ENCODE measurements at places on chromosomes 13 and 19.

DNA sequence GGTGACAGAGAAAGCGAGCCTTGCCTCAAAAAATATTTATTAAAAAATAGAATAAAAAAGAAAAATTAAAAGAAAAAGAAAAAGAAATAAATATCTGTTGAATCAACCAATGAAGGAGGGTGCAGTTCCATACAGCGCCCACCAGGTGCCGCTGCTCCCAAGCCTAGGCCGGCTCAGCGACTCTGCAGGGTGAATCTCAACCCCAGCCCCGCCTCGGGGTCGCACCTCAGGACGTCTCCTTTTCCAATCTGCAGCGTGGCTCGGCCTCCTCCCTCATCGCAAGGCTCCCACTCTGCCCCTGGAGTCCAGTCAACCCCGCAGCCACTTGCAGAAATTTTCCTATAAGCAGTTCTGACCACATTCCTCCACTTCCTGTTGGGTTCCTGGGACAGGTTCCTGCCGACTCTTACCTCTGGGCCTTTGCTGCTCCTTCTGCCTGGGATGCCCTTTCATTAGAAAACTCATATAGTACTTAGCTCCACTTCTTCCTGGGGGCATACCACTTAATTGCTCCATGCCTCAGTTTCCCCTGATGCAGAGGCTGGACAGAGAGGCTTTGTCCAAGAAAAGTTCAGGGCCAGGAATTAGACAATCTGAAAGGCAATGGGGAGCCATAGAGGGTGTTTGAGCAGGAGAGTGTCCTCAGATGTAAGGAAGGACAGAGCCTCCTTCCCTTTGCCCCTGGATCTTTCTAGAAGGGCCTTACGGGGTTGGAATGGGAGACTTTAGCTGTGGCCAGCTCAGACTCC, 24.3 kb downstream of the NFILZ start:
- DNase-seq = no peak

- DNase-seq = no peak
Observed at GRCh38 chr13:42946927-42947326, 45.1 kb downstream of the EPSTI1 start.

GRCh38 chr13:48866249-48866648, 109.5 kb upstream of the FNDC3A start:
- no peak for DNase-seq

GRCh38 chr19:8423817-8424223, 10.7 kb downstream of the MARCHF2 start:
- DNase-seq = no peak

DNA sequence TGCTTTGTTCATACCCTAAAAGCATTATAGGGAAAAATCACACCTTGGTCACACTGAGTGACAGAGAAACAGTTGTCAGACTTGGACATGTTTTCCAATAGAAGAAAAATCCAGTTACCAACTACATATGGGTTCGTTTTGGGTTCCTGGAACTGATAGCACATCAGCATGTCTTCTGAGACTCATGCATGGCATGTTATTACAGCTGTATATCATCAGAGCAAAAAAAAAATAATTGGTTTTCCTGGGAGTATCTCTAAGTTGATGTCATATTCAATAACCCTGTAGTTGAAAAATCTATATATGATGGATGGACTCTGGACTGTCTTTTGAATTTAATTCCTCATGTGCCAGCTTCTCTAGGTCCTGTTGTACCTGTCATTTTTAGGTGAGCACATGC, 211.6 kb downstream of the DNAJC15 start:
- DNase-seq = no peak

- DNase-seq = no peak
Observed at GRCh38 chr13:48125794-48126228, 30.9 kb upstream of the MED4 start.

DNA sequence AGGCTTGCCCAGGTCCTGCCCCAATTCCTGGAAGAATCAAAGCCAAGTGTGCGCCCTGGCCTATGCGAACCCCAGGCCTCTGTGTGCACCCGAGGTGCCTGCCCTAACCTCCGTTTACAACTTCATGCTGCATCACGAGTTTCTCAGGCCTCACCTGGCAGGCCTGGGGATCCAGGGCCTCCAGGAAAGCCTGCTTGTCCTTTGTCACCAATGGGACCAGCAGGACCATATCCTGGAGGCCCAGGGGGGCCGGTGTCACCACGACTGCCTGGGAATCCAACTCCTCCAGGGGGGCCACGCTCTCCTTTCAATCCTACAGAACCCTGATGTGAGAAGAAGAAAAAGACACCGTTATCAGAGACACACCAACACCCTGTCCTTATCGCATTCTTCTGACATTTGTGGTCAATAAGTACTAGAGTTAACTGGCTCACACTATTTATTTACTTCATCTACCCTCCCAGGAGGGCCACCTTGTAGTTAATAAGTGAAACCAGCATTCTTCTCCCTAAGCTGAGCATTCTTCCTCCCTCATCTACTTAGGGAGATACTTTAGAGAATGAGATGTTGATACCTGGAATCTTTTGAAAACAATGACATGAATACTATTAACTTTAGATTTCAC, 120.6 kb downstream of the COL4A1 start:
- no peak for DNase-seq

DNA sequence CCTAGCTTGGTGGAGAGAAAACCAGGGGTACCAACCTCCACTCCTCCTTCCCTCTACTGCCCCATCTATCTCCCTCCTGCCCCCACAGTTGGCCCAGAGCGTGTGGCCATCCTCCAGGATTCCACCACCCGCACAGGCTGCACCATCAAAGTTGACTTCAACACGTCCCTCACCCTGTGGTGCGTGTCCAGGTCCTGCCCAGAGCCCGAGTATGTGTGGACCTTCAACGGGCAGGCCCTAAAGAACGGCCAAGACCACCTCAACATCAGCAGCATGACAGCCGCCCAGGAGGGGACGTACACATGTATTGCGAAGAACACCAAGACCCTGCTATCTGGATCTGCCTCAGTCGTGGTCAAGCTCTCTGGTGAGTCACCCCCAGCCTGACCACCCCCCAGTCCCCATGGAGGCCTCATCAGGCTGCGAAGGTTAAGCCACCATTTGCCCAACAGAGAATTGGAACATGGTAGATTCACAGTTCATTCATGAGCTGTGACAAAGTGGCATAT, 6.6 kb downstream of the CEACAM16 start:
- no peak for DNase-seq

DNA sequence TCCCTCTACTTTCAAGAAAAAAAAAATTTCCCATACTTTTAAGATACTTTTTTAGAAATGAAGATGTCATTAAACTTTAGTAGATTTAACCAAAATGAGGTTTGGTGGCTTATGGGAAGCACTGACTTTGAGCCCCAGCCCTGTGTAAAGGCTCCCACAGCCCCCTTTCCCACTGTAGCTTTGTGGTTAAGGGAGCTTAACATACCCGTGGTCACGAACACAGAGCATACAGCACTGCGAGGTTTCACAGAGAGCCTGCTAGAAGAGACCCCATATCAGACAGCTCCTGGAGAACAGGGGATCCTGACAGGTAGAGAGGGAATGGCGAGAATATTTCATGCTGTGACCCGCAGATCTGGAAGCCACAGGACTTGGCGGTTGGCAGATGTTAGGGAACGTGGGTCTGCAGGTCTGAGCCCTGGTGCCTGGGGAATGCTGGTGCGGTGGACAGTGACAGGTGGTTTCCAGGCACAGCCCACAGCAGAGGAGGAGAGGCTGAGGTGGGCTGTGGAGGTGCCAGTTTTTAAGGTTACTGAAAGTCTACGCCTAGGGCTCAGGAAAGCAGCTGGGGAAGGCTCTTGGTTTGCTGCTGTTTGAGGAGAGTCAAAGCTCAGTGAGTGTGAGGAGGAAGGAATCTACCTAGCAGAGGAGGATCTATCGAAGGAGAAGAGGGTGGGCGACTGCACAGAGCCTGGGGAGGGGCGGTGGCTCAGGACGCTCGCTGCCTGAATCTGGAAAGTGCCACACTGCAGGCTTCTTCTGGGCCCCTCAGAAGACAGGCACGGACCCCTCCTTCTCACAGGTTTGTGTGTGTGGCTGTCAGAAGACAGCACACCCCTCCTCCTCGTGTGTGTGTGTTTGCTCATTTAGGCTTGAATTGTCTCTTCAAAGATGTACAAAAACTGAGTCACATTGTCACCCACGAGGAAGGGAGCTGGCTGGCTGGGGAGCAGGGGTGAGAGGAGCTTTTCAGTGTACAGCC, 49.9 kb downstream of the SLC7A9 start:
- no peak for DNase-seq

GRCh38 chr13:27638521-27638920, 16.8 kb downstream of the POLR1D start:
- no peak for DNase-seq

DNA sequence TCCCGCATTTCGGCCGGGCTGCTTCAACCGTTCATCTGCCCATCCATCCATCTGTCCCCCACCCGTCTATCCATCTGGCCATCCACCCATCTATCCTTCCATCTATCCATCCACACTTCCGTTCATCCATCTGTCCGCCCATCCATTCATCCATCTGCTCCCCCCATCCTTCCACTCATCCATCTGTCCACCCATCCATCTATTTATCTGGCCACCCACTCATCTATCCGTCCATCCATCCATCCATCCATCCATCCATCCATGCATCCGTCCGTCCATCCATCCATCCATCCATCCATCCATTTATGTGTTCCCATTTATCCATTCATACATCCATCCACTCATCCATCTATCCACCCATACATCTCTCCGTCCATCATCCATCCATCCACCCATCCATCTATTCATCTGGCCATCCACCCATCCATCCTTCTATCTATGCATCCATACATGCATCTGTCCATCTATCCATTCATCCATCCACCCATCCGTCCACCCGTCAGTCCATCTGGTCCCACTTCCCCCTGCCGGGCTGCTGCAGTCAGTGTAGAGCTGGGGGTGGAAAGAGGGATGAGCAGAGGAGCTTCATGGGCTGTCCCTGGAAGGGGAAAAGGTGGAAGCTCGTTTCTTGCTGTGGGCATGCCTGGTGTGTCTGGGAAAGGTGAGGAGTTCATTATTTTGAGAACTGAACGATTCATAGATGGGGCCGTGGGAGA, 722 bp downstream of the HSD11B1L start:
- no peak for DNase-seq

DNA sequence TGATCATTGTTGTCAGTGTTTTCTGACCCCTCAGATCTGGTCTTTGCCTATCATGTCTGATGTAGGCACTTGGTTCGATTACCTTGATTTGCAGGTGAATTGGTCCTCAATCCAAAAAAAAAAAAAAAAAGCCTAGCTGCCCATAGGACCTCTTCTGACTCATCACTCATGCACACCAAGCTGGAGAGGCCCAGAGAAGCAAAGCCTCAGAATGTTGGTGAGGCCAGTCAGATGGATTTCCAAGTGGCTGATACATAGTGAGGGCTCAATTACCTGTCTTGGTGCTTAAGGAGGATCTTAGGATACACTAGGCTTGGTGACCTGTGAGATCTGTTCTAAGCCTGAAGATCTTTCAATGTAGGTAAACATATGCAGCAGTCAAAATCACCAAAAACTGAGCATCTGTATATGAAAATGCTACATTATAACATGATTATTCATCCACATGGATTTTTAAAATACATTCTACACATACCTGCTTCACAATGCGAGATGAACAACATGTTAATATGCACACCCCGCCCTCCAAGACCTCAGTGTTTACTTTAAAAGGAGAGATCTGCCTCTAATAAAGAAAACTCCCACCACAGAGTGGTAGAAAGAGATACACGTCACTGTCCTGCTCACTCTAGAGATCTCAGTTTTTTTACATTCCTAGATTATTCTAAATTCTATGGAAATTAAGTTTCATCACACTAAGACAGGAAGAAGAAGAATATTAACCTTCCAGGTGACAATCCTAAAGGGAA, 79.9 kb upstream of the RAP2A start:
- DNase-seq = no peak

DNA sequence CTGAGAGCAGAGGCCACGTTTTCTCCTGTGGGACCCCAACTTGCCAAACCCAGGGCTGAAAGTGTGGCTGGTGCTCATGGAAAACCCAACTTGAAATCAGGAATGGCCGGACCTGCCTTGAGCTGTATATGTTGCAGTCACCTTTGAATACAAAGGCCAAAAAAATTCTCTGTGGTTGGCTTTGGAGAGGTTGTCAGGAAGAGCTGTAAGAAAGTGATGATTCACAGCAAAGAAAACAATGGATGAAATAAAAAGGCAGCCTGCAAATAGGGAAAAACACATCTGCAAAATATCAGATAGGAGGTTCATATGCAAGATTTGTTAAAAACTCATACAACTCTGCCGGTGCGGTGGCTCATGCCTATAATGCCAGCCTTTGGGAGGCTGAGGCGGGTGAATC, 715.8 kb downstream of the UQCRFS1 start:
- no peak for DNase-seq

- DNase-seq = no peak
Observed at GRCh38 chr13:54232700-54233099, 1204.1 kb downstream of the OLFM4 start.

Data from cerebellar nuclear complex (tissue), 1 donor.